ENCODE measurements at places on chromosomes 5 and 9.

DNA sequence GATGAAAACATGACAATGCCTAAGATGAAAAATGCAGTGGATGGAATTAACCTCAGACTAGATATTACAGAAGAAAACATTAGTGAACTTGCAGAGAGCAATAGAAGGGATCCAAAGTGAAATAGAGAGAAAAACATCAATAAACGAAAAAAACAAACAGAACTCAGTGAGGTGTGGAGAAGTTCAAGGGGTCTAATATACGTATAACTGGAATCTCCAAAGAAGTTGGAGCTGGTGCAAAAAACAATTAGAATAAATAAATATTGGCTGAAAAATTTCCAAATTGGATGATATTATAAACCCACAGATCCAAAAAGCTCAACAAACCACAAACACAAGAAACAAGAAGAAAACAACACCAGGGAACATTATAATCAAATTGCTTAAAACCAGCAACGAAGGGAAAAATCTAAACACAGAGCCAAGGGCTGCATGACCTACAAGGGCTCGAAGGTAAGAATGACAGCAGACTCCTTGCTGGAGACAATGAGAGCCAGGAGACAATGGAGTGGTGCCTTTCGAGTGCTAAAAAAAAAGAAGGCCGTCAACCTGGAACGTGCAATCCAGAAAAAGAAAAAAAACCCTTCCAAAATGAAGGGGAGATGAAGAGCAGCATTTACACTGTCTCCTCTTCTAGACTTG is 11.8 kb downstream of the FAM163B start:
- no peak for DNase-seq

- peak; percentile 26 for DNase-seq
Measured at GRCh38 chr5:115840873-115841272, 492 bp downstream of the ATG12 start.

DNA sequence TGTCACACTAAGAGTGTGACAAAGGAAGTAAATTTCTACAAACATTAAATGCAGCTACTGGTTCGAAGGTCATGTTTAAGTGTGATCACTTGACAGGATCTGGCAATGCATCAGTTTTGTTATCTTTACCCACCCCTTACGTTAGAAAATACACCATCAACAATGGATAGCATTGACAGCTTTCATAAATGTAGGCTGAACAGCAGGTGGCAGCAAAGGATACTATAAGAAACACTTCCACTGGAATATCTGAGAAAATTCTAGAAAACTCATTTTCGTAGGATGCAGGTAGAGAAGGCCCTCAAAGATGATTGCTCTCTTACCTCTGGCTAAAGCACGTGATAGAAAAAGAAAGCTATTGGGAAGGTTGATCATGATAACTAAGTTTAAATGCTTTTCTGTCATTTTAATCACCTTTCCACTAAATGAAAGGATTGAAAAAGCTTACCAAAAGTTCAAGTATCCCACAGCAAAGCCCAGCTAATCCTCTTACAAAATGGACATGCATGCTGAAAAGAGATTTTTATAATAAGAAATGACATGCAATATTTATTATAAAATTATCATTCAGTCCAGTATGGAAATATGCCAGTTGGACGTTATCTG is 292.5 kb downstream of the PARP8 start:
- no peak for DNase-seq

DNA sequence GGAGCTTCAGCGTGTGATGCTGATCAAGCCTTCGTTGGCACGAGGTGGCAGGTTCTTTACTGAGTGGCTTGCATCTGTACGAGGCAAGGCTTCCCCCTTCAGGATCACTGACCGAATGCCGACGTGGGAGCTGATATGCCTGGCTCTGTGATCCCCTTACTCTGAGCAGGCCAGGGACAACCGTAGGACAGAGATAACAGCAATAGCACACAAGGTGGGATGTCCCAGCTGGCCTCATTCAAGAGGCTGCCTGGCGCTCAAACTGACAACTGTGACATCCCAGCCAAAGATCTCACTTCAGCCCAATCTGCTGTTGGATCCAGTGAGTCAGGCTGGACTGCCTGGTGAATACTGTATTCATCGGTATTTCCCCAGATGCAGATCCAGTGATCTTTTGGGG is 199.4 kb upstream of the PANK3 start:
- no peak for DNase-seq

DNA sequence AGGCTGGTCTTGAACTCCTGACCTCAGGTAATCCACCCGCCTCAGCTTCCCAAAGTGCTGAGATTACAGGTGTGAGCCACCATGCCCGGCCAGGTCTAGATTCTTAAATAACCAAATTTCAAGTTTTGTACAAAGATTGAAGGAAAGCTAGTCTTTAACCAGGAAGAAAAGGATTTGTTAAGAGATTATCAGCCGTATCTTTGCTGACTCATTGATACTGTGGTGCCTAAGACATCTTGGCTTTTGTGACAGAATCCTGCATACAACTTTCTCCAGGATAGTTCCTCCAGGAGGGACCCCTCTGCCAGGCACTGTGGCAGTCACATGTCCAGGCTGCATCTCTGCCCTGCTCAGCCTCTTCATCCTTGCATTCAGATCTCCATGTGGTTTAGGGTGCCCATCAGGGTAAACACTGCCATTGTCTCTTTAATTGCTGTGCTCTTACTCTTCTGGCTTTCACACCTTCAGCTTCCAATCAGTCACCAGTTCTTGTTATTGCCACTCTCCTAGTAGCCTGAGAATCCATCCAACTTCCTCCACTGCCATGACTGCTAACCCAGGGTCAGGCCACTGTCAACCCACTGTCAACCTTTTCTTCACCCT is 10.0 kb downstream of the MAP3K1 start:
- no peak for DNase-seq

DNA sequence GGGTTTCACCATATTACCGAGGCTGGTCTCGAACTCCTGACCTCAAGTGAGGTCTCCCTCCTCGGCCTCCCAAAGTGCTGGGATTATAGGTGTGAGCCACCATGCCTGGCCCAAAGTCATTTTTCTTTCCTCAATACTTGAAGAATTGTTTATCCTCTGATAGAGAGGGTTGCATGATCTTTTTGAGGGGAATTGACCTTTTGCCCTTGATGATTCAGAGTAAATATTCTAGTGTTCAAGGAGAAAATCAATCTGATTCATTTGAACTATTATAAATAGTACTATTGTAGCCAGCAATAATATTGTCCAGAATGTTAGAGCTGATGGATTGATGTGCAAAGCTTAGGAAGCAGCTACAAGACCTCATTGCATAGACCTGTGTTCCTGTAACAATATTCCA is 47.1 kb downstream of the UGCG start:
- DNase-seq = no peak

- DNase-seq = no peak
Measured at GRCh38 chr9:72981433-72981832, 28.6 kb upstream of the ALDH1A1 start.

GRCh38 chr5:59874675-59875074 is 18.9 kb downstream of the PDE4D start:
- no peak for DNase-seq

DNA sequence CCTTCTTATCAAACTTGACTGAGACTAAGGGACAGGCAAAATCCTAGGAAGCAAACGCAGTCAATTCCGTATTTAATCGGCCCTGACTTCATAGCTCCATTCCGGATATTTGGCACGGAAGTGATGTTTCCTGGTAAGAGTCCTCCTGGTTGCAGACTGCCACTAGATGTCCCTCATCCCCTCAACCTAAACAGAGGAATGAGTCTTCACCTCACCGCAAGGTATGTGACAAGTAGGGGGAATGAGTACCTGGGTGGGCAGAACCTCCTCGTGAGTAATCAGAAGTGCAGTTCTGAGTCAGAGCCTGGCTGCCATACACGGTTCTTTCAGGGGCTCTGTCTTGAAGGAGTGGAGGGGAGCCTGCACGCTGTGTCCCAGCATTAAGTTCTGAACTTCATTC is 173.6 kb downstream of the MUSK start:
- DNase-seq = no peak

DNA sequence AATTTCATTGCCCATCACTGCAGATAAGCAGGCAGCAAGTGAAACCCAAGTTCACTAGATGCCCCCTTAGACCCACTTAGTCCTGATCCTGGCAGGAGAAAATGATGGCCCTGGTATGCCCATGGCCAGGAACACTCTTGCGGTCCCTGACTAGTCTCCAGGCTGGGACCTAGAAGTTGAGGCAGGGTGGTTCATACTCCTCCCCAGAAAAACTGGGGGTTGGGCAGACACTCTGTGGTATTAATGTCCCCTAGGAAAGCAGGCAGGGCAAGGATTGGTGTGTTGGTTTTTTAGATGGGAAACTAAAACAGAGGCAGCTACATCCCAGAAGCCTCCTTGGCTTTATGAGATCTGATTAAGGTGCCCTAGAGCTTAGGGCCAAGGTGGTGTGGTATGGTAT is 13.1 kb downstream of the LHX6 start:
- DNase-seq = no peak

GRCh38 chr9:84636436-84636835 is 33.1 kb upstream of the NTRK2 start:
- no peak for DNase-seq

- DNase-seq = no peak
Measured at GRCh38 chr9:75551861-75552260, 338.6 kb upstream of the PCSK5 start.

- DNase-seq = no peak
Measured at GRCh38 chr5:17434982-17435381, 63.0 kb upstream of the TAF11L2 start.

GRCh38 chr5:78649211-78649695 is 681 bp upstream of the LHFPL2 start:
- peak; percentile 56 for DNase-seq

DNA sequence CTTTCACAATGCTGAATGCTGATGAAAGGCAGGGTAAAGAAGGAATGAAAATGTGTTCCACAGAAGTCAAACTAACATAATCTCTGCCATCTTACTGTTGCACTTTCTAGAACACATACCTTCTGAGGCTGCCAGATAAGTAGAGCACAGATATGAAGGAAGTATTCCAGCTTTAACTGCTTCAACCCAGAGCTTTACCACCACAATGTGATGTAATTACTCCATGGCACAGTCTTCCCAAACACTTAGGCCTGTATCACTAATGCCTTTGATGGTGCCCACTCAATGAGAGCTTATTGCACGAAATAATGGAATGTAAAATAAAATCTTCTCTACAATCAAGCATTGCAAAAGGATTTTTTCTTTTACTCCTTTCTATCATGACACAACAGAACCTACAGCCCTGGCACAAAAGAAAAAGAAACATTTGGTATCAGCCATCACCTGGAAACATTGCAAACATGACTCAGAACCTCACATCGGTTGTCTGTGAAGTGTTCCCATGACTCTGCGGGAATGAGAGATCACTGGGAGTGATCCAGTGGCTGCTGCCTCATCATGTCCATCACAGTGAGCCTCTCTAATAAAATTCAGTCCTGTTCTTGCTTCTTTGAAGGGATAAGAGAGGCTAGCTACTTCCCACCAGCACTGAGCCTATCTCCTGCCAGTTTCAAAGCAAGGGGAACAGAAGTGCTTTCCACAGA is 385.8 kb downstream of the EFNA5 start:
- DNase-seq = no peak

- no peak for DNase-seq
Measured at GRCh38 chr9:93290495-93291434, 106.8 kb downstream of the WNK2 start.

GRCh38 chr5:107672211-107673038 is 1.7 kb upstream of the EFNA5 start:
- peak; percentile 92 for DNase-seq

- DNase-seq = no peak
Measured at GRCh38 chr5:166317425-166317824, 1974.0 kb upstream of the WWC1 start.

DNA sequence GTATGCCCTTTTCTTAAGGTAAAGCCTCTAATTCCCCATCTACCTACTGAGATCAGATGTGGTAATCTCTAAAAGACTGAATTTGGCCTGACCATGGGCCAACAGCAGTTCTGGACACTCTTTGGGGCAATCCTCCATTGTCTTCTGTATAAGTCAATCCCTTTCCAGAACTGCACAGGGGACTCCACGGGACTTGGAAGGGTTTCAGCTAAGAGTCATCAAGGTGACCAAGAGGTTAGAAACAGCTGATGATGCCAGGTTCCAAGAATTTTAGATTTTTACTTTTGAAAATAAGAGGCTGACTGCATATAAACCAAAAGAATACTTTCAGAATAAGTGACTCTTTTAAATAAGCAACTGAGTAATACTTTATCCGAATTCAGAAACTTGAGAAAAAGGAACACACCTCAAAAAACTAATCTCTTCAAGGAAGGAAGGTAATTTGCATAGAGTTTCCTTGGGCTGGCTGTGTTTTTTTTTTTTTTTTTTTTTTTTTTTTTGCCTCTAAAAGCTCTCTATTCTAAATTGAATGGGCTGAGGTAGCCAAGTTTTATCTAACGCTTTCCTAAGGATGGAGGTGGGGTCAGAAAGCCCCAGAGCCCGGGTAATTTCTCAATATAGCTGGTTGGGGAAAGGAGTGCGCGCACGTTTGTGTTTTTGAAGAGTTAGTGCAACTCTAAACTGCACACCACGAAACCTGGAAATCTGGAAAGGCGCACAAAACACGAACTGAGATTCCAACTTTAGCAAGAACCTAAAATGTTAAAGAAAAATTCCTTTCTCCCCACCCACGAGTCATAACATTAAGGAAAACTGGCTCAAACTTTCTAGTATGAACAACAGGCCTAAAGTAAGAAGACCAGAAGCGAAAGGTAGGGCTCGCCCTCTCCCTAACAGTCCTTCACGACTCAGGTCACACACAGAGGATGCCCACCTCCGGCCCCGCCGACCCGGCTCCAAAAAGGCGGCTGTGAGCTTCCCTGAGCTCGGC is 1.3 kb downstream of the VCP start:
- DNase-seq = no peak

- no peak for DNase-seq
Measured at GRCh38 chr5:1720396-1721110, 79.1 kb downstream of the MRPL36 start.

- DNase-seq = no peak
Measured at GRCh38 chr9:115939065-115939765, 214.4 kb upstream of the PAPPA start.

- no peak for DNase-seq
Measured at GRCh38 chr9:84323858-84324257, 16.7 kb downstream of the SLC28A3 start.

DNA sequence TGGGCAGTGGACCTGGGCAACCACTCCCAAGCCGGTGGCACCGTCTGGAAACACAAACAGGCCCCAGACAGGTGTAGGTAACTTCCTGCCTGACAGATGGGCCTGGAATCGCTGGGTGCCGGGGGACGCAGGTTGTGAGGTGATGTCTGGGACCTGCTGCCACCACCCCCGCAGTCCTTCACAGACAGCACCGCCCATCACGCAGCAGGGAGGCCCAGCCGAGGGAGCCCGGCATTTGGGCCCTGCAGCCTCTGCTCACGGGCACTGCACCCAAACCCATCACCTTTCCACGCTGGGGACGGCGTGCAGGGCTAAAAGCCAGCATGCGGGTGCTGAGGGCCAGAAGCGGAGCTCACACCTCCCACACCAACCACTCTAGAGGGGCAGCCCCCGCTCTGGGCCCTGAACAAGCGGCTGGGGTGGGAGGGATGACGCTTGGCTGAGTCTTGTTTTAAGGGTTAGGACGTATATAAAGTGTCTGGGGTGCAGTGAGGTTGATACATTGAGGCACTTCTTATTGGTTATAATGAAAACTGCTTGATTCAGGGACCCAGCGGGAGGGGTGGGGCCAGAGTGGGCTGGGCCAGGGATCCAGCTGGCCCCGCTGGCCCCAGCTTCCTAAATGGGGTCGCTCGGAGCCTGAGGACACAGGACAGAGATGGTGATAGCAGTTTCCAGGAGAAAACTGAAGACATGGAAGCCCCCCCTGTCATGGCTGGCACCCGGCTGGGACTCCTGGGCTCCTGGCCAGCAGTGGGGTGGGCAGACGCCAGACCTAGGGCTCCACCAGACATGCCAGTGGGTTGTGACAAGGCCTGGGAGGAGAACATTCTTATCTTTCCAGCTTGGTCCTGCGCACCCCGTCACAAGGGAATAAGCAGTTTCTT is 11.3 kb downstream of the MYMK start:
- no peak for DNase-seq

Measured in femur (tissue), 1 donor.